Stimulated activated CD8-positive, alpha-beta memory T cell treated with anti-CD3 and anti-CD28 coated beads, Interleukin-4, amount 100 ng/mL, for 1 hour (primary cell): ENCODE measurements at places on chromosomes 6 and 20.

DNA sequence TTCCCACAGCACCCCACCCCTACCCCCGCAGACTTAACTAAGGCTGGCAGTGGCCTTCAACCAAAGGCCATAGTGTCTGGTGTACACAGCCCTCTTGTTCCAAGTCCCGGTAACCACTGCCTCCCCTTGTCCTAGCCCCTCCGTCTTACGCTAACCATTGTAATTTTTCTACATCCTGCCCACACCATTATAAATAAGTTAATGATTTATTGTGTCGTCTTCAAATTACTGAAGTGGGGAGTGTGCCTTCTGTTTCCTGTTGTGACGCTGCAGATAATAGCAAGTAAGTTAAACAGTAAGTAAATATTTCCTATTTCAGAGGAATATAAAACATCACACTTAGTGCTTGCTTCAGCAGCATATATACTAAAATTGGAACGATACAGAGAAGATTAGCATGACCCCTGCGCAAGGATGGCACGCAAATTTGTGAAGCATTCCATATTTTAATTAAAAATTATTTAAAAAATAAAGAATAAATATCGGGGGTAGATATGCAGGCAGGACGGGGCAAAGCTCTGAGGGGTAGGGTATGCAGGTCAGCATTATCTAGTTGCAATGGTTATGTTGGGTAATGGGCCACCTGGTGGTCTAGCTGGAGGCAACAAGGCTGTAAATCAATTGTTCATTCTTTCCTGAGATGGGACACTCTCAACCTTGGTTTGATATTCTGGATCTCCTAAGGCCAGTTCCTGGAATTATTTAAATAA lies 15.1 kb downstream of the SRSF6 start:
- DNase-seq: no peak

- no peak for DNase-seq
These were observed 63.1 kb upstream of the PTPRT start for GRCh38 chr20:43252761-43253160.

- DNase-seq: no peak
These were observed 57.1 kb downstream of the PSMG4 start for GRCh38 chr6:3315841-3316240.

DNA sequence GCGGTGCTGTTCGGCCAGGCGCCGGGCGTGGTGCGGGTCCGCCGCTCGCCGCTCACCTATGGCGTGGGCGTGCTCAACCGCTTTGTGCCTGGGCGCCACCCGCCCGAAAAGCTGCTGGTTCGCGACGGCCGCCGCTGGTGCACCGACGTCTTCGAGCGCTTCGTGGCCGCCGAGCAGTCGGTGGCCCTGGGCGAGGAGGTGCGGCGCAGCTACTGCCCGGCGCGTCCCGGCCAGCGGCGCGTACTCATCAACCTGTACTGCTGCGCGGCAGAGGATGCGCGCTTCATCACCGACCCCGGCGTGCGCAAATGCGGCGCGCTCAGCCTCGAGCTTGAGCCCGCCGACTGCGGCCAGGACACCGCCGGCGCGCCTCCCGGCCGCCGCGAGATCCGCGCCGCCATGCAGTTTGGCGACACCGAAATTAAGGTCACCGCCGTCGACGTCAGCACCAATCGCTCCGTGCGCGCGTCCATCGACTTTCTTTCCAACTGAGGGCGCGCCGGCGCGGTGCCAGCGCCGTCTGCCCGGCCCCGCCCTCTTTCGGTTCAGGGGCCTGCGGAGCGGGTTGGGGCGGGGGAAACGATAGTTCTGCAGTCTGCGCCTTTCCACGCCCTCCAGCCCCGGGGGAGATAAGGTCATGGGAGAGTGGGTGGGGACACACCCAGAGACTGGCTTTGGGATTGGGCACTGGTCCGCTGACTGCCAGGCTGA lies 15.7 kb downstream of the ADISSP start:
- DNase-seq: no peak

GRCh38 chr6:45416700-45417099 lies 39.0 kb upstream of the SUPT3H start:
- no peak for DNase-seq

DNA sequence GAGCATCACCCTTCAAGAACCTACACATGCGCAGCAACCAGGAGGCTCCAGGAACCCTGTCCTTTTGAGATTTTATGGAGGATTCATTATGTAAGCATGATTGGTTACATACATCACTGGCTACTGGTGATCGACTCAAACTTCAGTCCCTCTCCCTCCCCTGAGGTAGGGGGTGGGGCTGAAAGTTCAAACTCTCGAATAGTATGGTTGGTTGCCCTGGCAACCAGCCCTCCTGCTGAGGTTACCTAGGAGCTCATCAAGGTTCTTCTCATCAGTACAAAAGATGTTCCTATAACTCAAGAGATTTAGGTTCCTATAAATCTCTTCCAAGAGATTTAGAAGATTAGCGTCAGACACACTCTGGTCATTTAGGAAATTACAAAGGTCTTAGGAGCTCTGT lies 21.9 kb upstream of the ZSCAN9 start:
- DNase-seq: no peak

DNA sequence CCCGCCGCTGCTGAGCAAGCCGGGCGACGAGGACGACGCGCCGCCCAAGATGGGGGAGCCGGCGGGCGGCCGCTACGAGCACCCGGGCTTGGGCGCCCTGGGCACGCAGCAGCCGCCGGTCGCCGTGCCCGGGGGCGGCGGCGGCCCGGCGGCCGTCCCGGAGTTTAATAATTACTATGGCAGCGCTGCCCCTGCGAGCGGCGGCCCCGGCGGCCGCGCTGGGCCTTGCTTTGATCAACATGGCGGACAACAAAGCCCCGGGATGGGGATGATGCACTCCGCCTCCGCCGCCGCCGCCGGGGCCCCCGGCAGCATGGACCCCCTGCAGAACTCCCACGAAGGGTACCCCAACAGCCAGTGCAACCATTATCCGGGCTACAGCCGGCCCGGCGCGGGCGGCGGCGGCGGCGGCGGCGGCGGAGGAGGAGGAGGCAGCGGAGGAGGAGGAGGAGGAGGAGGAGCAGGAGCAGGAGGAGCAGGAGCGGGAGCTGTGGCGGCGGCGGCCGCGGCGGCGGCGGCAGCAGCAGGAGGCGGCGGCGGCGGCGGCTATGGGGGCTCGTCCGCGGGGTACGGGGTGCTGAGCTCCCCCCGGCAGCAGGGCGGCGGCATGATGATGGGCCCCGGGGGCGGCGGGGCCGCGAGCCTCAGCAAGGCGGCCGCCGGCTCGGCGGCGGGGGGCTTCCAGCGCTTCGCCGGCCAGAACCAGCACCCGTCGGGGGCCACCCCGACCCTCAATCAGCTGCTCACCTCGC lies 1.5 kb downstream of the ARID1B start:
- DNase-seq: peak; percentile 13

- DNase-seq: no peak
These were observed 249.2 kb upstream of the RREB1 start for GRCh38 chr6:6858533-6858982.

DNA sequence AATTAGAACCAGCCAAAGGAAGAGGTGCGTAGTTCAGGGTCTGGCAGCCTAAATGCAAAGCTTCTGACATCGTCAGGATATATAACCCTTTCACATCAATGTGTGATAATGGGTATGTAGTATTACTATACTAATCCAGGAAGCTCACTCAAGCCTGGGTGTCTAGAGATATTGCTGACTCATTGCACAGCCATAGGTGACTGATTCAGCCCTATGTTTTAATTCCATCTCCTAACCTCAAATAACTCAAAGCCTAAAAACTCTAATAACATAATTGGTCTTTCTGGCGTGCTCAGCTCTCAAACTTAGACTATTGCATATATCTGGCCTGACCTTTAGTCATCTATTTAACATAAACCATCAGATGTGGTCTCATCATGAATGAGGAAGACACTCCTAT lies 658.4 kb downstream of the TBC1D32 start:
- no peak for DNase-seq

GRCh38 chr6:155248008-155249001 lies 15.5 kb upstream of the CLDN20 start:
- no peak for DNase-seq

DNA sequence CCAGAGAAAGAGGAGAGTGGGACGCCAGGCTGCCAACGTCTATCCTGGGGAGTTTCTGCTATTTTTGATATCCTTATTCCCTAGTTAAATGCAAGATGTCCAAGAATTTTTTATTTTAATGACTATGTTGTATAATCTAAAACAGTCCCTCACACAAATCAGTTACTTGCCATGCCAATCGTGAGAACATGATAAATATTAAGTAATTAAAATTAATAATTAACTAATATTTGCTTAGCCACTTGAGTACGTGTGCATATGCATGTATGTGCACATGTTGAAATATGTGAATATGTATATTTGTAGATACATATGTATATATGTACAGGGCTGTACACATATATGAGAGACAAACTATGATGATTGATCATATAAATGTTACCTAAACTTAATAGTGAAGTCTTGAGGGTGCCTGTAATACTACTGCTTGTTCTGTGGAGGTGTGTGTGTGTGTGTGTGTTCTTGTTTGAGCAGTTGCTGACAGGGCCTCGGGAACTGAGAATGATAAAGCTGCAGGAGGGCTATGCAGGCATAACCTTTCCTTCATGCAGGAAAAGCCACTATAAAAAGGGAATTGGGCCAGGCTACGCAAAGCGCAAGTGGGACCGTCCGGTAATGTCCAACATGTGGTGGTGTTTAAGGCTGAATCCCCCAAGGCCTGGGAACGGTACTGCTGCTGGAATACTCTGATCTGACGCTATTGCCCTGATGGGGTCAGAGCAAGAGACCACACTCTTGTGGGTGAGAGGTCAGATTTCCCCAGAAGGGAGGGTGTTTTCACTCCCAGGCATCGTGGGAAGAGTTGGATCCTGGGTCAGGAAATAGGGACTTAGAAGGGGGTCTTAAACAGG lies 148.3 kb upstream of the TBX18 start:
- DNase-seq: no peak

GRCh38 chr6:3288711-3289663 lies 30.2 kb downstream of the PSMG4 start:
- no peak for DNase-seq

DNA sequence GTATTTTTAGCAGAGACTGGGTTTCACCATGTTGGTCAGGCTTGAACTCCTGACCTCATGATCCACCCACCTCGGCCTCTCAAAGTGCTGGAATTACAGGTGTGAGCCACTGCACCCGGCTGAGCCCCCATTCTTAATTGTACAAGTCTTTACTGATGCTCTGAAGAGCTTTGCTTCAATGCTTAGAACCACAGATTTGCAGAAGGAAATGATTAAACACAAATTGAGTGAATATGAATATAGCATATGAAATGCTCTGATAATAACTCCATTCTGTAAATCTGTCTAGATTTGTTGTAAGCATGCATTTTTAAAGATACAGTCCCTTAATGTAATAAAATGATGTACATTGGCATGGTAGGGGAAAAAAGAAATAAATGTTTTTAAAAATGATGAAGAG lies 4.3 kb upstream of the MCM3 start:
- DNase-seq: no peak

DNA sequence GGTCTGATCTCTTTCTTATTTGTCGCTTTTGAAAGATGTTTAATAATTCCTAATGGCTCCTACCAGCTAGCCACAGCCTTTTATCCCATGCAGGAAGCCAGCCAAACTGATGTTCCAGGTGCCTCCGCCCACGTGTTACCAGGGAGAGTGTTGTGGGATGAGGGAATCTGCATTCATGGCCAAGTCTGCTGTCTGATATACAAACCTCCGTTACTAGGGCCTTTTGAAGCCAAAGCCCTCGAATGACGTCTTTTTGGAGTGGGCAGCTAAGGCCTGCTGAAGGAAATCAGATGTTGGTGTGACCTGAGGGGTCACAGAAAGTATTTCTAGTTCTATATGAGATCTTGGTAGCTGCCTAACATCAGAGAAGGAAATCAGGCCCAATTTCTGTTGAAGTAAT lies 21.3 kb downstream of the STK35 start:
- no peak for DNase-seq

GRCh38 chr20:15232243-15232642 lies 894.8 kb upstream of the FLRT3 start:
- no peak for DNase-seq

DNA sequence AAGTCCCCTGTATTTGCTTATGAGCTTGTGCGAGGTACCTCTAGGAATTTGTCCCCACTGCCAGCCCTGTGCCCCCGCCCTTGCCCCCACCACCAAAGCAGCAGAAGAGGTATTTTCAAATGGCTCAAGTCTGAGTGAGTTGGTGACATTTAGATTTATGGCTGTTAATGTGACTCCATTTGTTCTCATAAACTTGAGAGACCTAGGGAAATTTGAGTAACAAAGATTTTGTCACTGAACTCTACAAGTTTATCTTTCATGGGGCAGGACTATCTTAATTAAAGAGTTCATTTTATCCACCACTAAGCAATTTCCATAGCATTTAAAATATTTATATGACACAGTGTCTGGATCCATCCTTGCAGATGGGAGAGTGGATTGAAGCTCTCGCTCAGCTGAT lies 108.5 kb downstream of the PRND start:
- no peak for DNase-seq

- DNase-seq: no peak
These were observed 21.3 kb downstream of the PRR18 start for GRCh38 chr6:166286839-166287271.
